ENCODE measurements at places on chromosomes 2 and 18.

DNA sequence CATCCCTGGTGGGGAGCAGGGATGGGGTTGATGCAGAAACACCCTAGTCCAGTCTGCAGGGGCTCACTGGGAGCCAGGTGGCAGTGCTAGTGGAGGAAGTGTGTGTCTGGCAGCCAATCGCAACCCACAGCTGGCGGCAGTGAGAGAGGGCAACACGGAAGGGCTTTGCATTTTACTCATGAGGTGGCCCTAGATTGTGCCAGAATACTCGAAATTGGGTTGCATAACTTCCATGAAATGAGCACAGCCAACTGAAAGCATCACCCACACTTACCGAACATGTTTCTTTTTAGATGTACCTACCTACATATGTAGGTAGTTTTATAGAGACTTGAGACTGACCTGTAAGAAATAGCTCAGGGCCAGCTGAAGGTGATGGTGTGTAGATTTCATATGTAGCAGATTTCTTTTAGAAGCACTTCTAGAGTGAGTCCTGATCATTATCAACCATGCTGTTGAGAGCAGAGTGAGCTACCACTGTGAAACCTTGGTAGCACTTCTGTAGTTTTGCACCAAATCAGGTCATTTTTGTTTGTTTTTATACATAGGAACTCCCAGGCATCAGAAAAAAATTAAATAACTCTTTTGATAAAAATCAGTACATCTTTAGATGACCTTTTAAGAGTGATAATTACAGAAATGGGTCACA is 13.0 kb downstream of the IL18R1 start:
- no peak for DNase-seq

- no peak for DNase-seq
These were observed 69.6 kb downstream of the HPCAL1 start for GRCh38 chr2:10372203-10372861.

- no peak for DNase-seq
These were observed 5.4 kb downstream of the COLEC11 start for GRCh38 chr2:3600256-3600855.

GRCh38 chr18:66346833-66347588 is 256.9 kb downstream of the CDH19 start:
- DNase-seq: no peak

GRCh38 chr2:5729416-5729815 is 37.2 kb downstream of the SOX11 start:
- no peak for DNase-seq

DNA sequence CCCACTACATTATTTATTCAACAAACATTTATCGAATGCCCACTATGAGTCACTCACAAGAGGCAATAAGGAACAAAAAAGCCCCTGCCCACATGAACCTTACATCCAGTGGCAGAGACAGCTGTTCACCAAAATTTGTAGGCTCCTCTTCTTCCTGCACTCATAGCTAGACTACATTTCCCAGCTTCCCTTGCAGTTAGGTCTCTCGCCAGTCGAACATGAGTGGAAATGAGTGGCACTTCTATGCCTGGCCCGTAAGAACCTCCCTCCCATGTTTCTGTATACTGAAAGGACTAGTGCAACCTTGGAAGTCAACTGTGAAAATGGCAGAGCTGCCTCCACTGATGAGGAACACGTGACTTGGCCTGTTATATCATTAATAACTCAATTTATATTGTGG is 19.4 kb upstream of the NCOA1 start:
- no peak for DNase-seq

GRCh38 chr2:168357797-168358472 is 98.1 kb upstream of the CERS6 start:
- DNase-seq: no peak

DNA sequence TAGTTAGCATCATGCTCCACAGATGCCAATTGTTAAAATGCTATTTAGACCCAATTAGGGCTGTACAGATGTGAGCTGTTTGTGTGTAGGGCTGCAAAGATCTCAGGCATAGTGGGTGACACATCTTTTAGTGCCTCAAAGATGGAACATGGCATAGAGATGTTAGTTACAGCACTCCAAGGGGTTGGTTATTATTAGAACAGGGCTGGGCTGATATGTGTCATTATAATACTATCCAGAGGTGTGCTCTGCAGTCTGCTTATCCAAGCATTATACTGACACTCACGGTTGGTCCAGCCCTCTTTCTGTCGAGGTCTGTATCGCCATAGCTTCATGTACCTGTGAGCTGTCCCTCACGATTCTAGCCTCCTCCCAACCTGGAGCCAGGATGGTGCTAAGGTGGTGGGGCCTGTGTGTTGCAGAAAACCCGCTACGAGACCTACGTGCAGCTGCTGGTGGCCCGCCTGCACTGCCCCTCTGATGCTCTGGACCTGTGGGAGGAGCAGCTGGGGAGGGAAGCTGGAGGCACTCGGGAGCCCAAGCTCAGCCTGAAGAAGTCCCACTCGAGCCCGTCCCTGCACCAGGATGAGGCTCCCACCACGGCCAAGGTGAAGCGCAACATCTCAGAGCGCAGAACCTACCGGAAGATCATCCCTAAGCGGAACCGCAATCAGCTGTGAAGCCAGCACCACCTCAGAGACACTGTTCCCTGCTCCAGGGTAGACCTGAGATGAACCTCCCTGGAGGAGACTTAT is 27.1 kb downstream of the PSD4 start:
- no peak for DNase-seq

GRCh38 chr2:84846741-84847142 is 34.1 kb downstream of the TRABD2A start:
- DNase-seq: no peak

DNA sequence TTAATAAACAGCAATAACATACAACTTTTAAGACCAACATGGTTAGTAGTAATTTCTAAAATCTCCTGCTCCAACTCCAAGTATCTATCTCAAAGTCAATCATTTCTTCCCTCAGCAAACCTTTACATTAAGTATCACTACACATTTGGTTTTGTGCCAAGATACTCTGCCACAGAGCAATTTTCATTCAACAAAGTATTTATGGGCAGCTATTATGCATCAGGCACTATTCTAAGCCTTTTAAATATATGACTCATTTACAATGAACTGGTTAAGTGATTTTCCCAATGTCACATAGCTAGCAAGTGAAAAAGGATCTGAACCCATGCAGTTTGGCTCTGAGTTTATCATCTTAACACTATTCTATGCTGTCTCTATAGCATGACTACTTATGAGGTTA is 264.3 kb downstream of the NOL4 start:
- DNase-seq: no peak

DNA sequence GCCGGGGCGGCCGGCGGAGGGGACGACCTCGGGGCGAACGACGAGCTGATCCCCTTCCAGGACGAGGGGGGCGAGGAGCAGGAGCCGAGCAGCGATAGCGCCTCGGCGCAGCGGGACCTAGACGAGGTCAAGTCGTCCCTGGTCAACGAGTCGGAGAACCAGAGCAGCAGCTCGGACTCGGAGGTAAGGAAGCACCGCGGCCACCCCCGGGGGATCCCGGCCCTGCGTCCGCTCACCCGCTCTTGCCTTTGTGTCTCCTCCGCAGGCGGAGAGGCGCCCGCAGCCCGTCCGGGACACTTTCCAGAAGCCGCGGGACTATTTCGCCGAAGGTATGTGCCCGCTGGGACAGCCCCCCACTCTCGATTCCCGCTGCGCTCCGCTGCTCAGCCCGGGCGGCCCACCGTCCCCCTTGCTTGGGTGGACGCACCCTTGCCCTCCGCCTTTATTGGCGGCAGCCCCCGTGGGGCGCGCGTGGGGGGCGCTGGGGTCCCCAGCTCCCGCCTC is 611 bp downstream of the TCF7L1 start:
- DNase-seq: no peak

DNA sequence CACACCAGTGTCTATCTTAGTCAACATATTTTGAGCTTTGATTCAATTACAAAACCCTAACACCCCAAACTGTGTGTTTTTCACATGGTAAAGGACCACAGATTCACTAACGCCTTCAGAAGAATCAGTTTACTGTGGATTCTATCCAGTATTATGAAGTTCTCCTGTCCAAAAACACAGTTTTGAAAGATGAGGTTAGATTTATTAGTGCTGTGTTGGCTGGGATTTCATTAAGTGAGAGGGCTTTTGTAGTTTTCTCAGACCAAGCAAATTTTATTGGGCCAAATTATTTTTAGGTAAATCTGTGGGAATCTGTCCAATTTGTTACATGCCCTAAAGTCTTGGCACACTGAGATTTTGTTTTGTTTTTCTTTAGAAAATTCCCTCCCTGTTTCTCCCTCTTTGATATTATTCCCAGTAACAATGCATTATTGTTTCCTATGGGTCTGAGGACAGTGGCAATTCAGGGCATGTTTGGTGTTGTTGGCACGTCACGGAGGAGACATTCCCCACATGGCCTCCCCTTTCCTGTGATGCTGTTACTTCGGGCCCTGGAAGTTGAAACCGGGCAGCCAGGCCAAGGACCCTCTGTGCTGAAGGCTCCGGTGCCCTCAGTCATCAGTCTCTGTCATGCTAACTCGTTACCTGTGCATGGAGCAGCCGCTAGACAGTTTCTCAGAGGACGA is 87.5 kb upstream of the ALKAL2 start:
- no peak for DNase-seq

DNA sequence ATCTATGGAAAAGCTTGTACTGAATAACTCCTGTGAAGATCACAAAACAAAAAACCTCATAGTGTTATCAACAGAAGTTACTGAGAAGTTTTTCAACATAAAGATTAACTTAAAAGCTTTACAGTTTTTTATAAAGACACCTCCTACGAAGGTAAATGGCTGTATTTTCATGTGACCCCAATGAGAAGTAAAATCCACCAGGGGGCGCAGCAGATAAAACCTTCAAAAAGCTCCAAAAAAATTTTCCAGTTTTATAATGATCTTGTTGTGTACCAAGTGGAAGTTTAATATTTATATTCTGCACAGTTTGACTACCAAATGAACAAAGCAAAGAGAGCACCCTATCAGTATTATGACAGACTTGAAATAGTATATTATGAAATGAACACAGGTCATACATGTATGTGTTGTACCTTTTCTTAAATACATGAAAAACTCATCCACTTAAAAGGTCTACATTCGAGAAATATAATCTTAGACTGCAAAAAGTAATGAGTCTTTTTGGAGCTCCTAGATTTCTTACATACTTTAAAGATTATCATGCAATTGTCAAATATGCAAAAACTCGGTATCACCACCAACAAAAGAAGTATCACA is 38.5 kb downstream of the PNO1 start:
- no peak for DNase-seq

GRCh38 chr18:3950668-3951404 is 500.9 kb downstream of the TGIF1 start:
- DNase-seq: no peak

DNA sequence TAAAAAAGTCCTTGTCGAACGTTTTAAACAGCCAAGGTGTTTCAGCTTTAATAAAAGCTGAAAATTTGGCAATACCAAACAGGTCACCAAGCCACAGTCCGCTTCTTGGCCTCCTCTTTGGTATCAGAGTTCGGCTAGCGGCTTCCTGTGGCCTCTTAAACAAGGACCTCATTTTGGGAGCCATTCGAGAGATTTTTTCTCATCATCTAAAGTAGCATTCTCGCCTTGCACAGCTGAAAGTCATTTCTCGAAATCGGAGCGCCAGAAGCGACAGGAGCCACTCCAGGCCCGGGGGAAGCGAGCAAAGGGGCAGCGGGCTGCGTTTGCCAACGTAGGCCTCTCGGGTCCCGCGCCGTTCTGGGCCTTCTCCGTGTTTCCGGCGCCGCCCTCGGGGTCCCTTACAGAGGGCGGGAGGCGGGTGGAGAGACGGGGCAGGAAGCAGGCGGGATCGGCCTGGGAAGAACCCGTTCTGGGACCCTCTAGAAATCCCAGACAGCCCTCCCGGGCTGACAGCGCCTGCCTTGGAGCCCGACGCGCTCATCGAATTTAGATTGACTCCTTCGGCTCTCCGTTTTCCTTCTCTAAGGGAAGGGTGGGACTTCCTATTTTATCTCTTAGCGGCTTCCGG is 522 bp upstream of the ZNF407 start:
- peak; percentile 46 for DNase-seq

- DNase-seq: no peak
These were observed 18.5 kb upstream of the RBBP8 start for GRCh38 chr18:22914633-22915032.

DNA sequence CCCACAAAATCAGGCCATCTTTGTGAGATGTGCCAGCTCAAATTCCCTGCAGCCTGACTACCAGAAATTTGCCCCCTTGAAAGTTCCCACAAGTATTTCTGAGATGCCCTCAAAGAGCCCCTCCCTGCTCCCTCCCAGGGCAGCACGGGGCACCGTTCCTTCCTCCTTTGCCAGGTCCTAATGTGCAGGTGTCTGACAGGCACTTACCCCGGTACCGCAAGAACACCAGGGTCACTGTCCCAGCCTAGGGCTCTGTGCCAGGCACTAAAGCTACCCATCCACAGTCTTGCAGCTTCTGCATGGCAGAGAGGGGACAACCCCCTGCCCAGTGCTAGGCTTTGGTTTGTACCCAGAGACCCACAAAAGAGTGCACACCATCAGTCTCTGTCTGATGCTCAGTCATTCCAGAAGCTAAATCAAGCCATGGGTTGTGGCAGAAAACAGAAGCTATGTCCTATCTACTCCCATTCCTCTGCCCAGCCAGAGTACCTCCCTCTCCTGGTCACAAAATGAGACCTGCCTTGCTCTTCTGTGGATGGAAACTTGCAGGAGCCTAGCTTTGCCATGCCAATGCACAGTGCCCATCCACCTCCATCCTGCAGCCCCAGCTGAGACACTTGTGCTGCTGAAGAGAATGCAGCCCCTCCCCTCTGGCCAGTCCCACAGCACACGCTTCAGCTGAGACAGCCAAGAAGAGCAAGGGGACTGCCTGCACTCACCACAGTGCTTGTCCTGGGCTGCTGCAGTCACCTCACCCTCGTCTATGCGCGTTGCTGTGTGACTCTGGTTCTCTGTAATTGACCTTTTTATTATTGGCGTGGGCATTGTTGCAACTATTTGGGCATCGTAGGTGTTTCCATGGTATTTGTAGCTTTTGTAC is 48.7 kb downstream of the INPP5D start:
- DNase-seq: no peak

DNA sequence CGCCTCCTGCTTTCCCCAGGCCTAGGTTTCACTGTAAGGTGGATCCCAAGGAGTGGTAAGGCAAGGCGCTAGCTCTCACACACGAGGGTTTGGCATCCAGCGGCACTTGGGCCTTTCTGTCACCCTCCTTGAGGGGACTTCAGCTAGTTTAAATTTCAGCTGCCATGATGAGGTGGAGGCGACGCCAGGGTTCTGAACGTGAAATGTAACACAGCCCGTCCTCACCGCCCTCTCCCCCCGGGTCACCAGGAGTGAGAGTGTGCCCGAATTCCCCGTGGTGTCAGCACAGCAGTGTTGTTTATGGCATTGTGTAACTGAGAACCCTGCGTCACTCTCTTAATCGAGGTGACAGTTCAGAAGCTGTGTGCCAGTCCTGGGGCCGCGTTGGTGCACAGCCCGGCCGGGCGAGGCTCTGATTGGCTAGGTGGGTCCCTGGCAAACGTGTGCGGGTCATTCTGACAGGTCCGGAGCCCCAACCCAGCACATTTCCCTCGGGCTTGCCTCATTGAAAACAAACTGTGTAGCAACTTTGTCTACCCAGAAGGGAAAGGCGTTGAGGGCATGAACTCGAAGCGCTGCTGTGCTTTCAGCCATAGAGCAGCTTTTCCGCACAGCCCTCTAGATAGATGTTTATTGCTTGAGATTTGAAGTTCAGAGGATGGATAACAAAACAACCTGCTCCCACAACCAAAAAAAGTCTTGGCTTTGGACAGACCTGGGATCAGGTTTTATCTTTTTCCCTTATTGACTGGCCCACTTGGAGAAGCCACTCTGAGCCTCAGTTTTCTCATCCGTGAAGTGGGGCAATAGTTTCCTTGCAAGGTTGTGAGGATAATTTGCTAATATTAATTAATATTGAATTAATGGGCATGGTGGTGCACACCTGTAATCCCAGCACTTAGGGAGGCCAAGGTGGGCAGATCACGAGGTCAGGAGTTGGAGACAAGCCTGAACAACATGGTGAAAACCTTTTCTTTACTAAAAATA is 4.9 kb downstream of the CIDEA start:
- no peak for DNase-seq
